NK-92 treated with Interleukin-12 subunit alpha and Interleukin-12 subunit beta, amount 100 ng/mL, for 24 hours (cell line): ENCODE measurements at places on chromosomes 3 and 15.

GRCh38 chr15:58010983-58011382 lies 54.5 kb downstream of the ALDH1A2 start:
- no peak for DNase-seq

GRCh38 chr3:156455839-156456238 lies 99.1 kb downstream of the SSR3 start:
- no peak for DNase-seq

DNA sequence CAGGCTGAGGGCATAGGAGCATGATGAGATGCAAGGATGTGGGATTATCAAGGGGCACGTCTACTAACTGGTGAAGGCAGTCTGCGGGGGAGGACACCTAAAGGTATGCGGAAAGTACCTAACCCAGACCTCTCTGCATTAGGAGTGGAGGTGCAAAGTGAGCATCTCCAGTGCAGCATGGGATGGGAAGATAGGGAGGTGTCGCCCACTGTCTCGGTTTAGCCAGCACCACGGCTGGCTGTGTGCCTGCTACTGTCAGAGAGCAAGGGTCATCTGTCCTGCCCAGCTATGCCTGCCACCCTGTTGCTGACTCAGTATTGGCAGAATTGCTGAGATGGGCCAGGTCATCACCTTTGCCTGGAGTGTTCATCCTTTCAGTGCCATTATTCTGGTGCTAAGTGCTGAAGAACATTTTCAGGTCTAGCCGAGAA lies 40.1 kb downstream of the OXNAD1 start:
- DNase-seq: no peak

- DNase-seq: no peak
These were observed 60.7 kb downstream of the TASOR start for GRCh38 chr3:56622381-56622780.

- no peak for DNase-seq
These were observed 138.7 kb upstream of the LRTM1 start for GRCh38 chr3:55066551-55067047.

DNA sequence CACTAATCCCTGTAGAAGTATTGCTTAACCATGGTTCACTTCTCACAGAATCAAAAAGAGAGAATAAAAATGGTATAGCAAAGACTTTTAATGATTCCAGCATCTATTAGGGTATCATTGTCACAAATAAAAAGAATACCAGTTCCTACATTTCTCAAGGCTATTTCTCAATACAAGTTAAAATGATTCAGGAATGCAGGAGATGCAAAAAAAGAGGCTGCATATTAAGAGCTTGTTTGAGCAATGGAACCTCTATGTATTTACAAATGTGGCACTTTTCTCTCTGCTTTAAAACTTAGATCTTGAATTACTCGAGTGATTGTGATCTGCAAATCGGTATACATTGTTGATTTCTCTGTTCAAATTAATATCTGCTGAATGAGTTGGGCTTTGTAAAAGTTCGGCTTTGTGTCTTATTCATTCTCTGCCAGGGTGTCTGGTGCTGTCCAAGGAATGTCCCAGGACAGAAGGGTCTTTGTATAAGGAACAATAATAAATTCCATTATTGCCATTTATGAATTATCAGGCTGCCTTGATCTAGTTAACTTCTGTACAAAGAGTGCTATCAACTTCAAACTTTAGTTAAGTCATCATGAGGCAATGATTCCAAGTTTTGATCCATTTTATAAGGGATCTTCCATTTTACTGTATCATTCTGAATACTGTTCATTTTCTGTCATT lies 364.2 kb downstream of the RBMS3 start:
- no peak for DNase-seq
